Stimulated activated CD4-positive, alpha-beta T cell treated with anti-CD3 and anti-CD28 coated beads, Interleukin-2, amount 100 ng/mL, for 4 hours (primary cell): ENCODE measurements at places on chromosomes 5 and 9.

- no peak for DNase-seq
Measured at GRCh38 chr9:16817514-16817913, 53.0 kb downstream of the BNC2 start.

GRCh38 chr5:135149956-135150723 lies 116.1 kb upstream of the PITX1 start:
- DNase-seq = no peak

DNA sequence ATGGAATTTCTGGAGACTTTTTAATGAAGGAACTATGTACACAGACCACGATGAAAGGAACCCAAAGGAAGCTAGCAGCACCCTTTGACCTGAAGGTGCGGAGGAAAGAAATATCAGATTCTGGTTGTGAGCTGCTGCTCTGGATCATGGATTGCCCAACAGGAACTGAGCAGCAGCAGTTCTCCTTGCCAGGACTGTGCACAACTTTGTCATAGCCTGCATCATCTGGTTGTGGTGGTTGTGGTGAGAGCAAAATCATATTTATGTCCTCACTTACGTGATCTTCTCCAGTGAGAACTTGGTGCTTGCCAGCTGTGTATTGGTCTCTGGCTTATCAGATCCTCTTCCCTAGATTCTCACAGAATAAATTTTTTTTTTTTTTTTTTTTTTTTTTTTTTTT lies 70.7 kb upstream of the LPAR1 start:
- no peak for DNase-seq

DNA sequence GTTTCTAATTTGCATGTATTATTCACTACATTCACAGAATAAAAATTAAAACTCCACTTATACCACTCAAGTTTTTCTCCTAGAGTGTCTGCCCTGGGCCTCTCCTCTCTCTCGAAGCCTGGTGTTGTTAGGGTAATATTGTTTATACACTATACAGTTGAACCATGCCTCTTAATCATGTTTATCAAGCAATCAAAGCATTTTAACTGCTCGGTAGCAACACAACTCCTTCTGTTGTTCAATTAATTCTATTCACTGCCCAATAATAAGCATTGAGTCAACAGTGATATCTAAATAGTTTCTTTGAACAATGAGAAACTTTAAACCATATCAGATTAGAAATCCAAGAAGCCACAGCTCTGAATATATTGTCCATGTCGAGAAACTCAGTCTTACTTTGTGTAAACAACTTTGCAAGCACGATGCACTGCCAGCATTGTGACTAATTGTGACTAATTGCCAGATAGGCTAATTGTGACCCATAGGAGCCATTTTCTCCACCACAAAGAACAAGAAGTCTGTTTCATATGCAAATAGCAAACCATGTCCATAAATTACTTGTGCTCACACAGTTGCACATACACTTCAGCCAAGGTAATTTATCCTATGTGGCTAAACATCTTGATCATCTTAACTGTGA lies at the start of gene DNAH5:
Gene DNAH5 (minus strand): TSS at position 129 of the 640 bp plus-strand sequence. CDS start 250 bp downstream, outside the sequence.
- no peak for DNase-seq
